ENCODE measurements at places on chromosomes 2 and 18.

DNA sequence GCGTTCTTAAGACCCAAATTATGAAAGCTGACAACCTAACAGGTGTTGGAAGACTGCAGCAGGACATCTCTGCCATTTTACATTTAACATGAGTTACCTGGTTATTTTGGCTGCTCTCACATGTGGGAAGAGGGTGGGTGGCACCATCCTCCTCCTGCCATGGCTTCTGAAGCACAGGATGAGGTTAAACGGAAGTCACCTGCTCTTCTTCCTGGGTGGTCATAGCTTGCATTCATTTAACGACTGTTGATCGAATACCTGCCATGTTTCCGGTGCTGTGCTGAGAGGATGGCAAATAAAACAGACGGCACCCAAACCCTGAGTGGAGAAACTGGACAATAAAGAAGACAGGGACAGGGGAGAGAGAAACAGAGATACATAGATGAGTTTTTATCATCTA, 118.0 kb downstream of the RHBDD1 start:
- no peak for DNase-seq

DNA sequence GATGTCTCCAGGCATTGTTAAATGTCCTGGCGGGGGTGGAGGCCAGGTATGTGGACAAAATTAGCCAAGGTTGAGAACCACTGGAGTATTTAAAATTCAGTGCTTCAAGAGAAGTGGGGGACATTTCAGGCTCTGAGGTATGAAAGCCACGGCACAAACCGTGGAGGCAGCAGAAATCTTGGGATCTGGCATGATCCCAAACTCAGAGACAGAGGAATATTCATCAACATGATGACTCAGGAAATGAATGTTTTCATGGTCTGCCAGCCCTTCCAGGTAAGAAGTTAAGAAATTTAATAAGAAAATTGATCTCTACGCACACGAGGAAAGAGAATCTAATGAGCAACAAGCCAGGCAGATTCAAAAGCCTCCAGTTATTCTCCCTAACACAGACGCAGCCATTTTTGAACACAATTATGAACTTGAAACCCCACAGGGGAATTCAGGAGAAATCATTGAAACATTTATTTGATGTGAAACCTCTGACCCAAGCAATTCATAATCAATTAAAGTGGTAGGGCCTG, 11.3 kb upstream of the GRP start:
- no peak for DNase-seq

DNA sequence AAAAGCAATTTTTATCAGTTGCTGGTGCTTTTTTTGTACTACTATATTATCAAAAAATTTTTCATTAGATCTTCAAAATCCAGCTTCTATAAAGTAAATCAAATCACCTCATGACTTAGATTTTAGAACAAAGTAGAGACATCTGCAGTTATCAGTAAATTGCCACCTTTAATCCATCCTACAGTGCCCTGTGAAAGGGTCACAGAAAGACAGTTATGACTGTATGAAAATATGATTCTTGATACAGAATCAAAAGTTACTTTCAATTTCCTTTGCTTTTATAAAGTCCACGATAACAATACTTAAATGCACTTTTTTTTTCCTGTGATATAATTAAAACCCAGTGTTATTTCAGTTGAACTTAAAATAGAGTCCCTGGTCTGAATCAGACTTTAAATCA, 61.4 kb downstream of the PRPF40A start:
- DNase-seq = no peak

- no peak for DNase-seq
These were observed 220.8 kb upstream of the GALNT5 start for GRCh38 chr2:157036726-157037125.

- no peak for DNase-seq
These were observed 484 bp downstream of the AFF3 start for GRCh38 chr2:100141906-100142305.
